Posterior cingulate gyrus (tissue), 11 donors: ENCODE measurements at places on chromosomes 2 and 18.

- no peak for DNase-seq
These were observed at the start of gene GDF7 for GRCh38 chr2:20666304-20667150. Gene GDF7 (plus strand): TSS chr2:20667144. CDS start chr2:20667240, 96 bp downstream.

- DNase-seq, result peak; percentile 27
These were observed 143.5 kb downstream of the TGIF1 start for GRCh38 chr18:3593381-3593903.

- peak; percentile 78 for DNase-seq
These were observed 133.3 kb downstream of the ZNF236 start for GRCh38 chr18:76955524-76956170.

- DNase-seq, result no peak
These were observed 142.0 kb downstream of the TSN start for GRCh38 chr2:121897335-121897970.

- DNase-seq, result peak; percentile 73
These were observed 5.0 kb downstream of the SH2D6 start for GRCh38 chr2:85423525-85423924.

- no peak for DNase-seq
These were observed 291.2 kb downstream of the NEDD4L start for GRCh38 chr18:58335223-58335622.

GRCh38 chr18:68181956-68182355, 533.0 kb downstream of the TMX3 start:
- no peak for DNase-seq

DNA sequence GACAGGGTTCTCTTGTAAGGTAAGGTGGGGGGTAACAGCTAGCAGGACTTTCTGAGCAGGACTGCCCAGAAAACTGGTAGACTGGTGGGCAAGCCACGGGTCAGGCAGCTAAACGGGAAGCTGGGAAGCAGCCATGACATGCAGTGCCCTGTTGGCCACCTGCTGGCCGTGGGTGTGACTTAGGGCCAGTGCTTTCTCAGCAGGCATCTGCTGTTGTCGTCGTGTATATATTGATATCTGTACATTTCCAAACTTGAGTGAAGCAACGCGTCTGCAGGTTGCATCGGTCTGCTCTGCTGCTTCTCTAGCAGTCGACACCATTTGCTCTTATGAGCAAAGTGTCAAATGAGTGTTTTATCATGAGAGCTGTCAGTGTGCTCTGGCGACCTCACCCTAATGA, 31.0 kb downstream of the COA5 start:
- no peak for DNase-seq

GRCh38 chr2:31580321-31581117, at the start of gene SRD5A2:
Gene SRD5A2 (minus strand): TSS chr2:31580938. CDS start chr2:31580900, 38 bp downstream.
- no peak for DNase-seq

- DNase-seq, result no peak
These were observed 24.7 kb upstream of the PNPT1 start for GRCh38 chr2:55718165-55719008.

GRCh38 chr2:148557844-148558436, 86.6 kb upstream of the EPC2 start:
- DNase-seq, result no peak

DNA sequence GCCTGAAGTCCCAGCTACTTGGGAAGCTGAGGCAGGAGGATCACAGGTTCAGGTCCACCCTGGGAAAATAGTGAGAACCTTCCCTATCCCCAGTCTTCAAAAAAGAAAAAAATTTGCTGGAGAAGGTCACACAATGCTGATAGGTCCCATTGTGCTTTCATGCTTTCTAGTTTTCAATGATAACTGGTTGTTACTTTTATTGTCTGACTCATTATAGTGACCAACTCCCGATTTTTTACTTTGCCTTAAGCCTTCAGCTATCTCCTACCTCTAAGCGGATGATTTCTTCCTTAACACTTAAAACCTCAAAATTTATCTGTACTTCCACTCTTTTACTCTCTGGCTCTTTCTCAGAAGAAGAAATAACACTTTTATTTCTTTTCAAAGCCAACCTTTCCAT, 17.3 kb downstream of the MSH2 start:
- DNase-seq, result no peak

DNA sequence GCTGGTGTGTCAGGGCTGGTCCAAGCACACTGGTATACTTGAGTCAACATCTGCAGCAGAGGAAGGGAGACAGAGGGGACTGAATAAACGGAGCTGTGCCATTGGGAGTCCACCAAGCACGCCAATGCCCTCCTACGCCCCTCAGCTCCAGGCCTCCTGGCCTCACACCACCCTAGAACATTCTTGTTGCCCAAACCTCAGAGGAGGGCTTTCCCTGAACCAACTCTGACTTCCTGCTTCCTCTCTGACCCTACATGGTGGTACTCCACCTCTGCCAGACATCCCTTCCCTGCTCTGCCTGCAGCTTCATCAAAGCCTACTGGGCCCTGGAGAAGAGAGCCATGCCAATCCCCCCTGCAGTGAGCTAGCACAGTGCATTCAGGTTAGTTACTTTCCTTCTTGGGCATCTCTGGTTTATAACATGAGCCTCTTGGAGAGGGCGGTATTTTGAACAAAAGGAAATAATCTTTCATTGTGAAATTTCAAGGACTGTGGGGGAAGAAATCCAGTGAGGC, 54.4 kb downstream of the ZBTB7C start:
- no peak for DNase-seq

GRCh38 chr2:232275670-232276069, 102.9 kb upstream of the ALPP start:
- no peak for DNase-seq

DNA sequence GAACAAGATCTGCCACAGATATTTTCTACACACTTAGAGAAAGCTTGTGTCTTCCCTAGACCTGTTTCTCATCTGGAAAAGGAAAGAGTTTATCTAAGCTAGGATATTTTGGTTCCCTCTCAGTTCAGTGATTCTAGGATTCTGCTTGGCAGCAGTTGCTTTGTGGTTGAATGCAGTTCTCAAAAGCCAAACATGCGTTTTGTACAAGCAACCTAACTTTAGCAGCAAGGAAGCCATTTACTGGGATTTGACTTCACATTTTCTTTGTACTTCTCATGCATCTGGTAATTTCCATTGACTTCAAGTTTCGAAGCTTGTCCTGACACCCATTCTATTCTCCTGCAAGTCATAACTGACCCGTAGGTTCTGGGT, 33.3 kb downstream of the VSNL1 start:
- no peak for DNase-seq

GRCh38 chr2:105403783-105404698, 5.2 kb upstream of the FHL2 start:
- no peak for DNase-seq

DNA sequence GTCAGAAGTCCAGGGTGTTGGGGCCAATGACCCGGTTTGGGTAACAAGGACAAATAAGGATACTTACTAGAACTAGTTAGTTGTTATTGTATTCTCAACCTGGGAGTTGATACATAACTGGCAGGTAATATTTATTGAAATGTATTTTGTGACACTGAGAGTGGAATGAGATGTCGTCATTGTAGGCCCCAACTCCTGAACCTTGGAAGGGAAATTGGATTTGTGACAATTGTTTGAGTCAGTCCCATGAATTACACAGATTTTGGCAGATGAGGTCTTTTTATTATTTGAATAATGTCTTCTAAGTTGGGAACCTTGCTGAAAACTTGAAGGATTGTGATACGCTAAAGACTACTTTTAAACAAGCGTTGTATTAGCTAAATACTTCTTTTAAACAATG, 5.1 kb downstream of the TIMM21 start:
- no peak for DNase-seq

- DNase-seq, result no peak
These were observed 131.5 kb downstream of the MAIP1 start for GRCh38 chr2:200086911-200087310.

- DNase-seq, result no peak
These were observed 168.9 kb downstream of the ANKRD30B start for GRCh38 chr18:14916851-14917250.

- DNase-seq, result no peak
These were observed 238.7 kb upstream of the SOX11 start for GRCh38 chr2:5453220-5454050.

GRCh38 chr2:164567335-164567989, 53.8 kb downstream of the GRB14 start:
- no peak for DNase-seq

GRCh38 chr2:10242998-10243925, 59.4 kb upstream of the HPCAL1 start:
- no peak for DNase-seq
